Activated CD4-positive, alpha-beta T cell treated with anti-CD3 and anti-CD28 coated beads, Interleukin-2, amount 10 ng/mL, durations not matched to agents 7 days and 5 days (primary cell): ENCODE measurements at places on chromosomes 11 and 22.
A peak's percentile ranks its signal among the peaks of the same experiment; 100 is the strongest.

GRCh38 chr22:49789289-49790141 lies 38.2 kb downstream of the BRD1 start:
- DNase-seq, result peak; percentile 45

GRCh38 chr11:69443968-69444364 lies 37.5 kb upstream of the LINC01488 start:
- no peak for DNase-seq

DNA sequence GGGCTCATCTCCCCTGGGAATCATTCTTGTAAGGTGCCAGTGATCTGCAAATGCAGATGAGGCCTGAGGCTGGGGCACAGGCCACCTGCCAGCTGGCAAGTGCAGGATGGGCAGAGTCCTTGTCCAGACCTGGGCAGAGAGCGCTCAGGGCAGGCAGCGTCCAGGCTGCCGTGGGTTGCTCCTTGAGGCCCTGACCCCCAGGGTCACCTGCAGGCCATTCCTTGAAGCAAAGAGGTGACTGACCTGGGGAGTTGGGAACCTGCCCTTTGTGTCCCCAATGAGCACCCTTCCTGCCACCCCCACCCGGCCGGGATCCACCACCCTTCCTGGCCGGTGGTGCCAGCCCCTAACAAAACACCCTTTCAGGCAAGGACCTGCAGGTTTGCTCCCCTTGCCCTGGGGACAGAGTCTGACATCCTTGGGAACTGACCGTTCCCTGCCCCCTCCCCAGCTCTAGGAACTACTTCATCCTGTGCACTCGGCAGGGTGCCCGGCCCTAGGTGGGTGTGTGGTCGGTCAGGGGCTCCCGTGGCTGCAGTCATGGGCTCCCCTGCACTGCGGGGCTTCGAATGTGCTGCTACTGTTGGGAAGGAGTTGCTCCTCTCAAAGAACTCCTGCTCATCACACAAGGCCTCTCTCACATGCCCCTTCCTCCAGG lies 28.3 kb downstream of the DUSP8 start:
- DNase-seq, result no peak

DNA sequence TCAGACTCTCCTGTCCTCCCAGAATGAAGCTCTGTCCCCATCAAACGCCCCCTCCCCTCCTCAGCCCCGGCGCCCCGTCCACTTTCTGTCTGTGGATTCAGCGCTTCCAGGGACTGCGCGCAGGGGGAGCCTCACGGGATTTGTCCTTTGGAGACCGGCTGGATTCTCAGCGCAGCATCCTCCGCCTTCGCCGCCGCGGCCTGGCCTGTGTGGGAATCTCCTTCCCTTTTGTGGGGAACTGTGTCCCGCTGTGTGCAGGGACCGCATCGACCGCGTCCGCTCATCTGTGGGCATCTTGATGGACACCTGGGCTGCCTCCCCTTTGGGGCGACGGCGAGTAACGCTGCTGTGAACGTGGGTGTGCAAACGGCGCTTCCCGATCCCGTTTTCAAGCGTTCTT lies 1.1 kb upstream of the SCT start:
- no peak for DNase-seq

DNA sequence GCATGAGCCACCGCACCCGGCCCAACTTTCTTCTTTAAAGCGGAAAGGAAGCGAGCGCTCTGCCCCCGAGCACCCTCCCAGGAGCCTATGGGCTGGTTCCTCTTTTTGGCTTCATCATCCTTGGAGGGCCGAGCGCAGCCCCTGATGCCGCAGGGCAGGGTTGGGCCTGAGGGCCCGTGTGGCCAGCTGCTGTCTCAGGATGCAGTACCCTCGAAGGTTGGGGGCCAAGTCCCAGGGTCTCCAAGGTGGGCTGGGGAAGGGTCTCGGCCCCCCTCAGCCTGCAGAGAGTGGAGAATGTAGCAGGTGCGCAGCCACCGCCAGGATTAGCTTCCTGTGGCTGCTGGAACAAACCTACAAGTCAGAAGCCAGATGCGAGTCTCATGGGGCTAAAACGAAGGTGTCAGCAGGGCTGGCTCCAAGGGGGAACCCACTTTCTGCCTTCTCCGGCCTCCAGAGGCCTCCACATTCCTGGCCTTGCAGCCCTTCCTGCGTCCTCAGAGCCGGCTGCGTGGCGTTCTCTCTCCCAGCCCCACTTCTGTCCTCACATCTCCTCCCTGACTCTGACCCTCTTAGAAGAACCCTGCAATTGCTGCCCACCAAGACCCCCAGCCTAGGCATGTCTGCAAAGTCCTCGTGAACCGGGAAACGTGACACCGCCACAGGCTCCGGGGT lies 2.9 kb downstream of the PANX2 start:
- no peak for DNase-seq

- peak; percentile 65 for DNase-seq
Observed at GRCh38 chr22:26360169-26360885, 68.7 kb upstream of the ASPHD2 start.

GRCh38 chr11:65496304-65497140 lies 2.3 kb upstream of the MALAT1 start:
- DNase-seq, result peak; percentile 40

DNA sequence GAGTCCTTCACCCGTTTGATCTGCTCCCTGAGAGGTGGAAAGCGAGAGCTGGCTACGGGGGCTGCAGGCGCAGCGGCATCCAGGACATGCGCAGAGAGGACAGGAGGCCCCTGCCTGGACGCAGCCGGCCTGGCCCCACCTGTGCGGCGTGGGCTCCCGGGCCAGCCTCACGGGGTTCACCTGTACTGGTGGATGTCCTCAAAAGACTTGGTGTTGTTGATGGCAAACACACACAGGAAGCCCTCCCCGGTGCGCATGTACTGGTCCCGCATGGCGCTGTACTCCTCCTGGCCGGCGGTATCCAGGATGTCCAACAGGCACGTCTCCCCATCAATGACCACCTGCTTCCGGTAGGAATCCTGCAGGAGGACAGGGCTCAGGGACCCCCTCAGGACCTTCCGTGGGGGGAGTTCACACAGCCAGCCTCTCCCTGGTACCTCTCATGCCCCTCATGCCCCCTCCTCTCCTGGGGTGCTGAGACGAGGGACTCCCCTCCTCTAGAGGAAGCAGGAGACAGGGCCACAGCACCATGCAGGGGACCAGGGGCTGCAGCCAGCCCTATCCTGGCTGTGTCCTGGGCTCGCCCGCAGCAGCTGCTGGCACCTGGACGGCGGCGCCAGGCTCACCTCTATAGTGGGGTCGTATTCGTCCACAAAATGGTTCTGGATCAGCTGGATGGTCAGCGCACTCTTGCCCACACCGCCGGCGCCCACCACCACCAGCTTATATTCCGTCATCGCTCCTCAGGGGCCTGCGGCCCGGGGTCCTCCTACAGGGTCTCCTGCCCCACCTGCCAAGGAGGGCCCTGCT lies 1.6 kb downstream of the HRAS start:
- no peak for DNase-seq

DNA sequence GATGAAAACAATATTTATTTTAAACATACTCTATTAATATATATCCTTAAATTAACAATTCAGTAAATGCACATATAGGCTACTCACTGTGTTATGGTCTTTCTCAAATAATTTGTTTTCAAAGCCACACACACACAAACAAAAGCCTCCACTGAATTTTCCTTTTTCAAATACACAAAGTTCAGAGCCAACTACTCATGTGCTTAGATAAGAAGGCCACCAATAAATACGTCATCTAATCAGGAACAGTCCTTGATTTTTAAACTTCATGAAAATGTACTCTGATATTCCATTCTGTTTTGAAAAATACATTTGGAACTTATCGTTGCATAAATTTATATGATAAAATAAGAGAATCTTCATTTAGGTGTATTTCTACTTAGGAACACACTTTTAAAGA lies 26.0 kb downstream of the KBTBD3 start:
- no peak for DNase-seq

GRCh38 chr22:46851311-46851710 lies 88.9 kb downstream of the TBC1D22A start:
- no peak for DNase-seq

DNA sequence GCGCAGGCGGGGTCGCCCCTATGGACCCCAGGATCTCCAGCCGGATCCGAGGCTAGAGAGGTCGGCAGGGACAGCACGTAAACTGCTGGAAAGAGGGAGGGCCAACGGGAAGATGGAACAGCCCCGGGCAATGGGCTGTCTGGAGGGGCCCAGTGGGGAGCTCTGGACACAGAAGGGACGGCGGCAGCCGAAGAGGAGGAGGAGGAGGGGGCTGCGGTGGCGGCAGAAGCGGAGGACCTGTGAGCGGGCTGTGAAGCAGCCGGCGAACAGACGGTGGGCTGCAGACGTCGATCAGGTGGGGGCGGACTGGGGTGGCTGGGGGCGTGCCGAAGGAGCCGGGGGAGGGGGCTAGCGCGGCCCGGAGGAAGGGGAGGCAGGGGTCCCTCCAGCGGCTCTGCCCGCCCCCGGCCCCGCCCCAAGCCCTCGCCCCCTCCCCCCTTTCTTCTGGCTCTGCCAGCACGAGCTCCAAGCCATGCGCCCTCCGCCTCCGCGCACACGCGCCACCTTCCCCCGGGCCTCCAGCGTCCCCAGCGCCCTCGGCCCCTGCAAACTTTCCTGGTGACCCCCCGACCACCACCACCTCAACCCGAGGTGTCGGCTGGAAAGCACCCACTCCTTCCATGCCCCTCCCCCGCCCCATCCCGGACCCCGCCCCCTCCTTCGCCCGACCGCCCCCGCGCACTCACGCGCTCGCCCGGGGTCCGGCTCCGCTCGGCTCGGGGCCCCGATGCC lies 432 bp downstream of the TNKS1BP1 start:
- peak; percentile 16 for DNase-seq

- no peak for DNase-seq
Observed at GRCh38 chr11:95363164-95363563, 132.2 kb upstream of the SESN3 start.

- DNase-seq, result no peak
Observed at GRCh38 chr11:35135222-35135621, 3.7 kb upstream of the CD44 start.

DNA sequence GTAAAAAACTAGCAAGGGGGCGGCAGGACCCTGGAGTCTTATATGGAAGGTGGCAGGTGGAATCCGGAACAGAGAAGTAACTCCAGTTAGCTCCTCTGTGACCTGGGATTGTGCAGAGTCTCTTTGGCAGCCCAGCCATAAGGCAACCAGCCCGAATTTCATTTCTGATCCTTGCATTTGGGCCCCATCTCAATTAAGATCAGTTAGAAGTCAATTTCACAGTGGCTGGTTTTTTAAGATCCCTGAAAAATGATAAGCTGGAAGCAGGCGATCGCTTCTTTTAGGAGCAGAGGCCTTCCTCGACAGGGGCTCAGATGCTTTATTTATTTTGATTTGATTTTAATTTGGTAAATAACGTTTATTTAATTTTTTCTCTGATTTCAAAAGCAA lies 199.0 kb downstream of the TENM4 start:
- DNase-seq, result no peak

DNA sequence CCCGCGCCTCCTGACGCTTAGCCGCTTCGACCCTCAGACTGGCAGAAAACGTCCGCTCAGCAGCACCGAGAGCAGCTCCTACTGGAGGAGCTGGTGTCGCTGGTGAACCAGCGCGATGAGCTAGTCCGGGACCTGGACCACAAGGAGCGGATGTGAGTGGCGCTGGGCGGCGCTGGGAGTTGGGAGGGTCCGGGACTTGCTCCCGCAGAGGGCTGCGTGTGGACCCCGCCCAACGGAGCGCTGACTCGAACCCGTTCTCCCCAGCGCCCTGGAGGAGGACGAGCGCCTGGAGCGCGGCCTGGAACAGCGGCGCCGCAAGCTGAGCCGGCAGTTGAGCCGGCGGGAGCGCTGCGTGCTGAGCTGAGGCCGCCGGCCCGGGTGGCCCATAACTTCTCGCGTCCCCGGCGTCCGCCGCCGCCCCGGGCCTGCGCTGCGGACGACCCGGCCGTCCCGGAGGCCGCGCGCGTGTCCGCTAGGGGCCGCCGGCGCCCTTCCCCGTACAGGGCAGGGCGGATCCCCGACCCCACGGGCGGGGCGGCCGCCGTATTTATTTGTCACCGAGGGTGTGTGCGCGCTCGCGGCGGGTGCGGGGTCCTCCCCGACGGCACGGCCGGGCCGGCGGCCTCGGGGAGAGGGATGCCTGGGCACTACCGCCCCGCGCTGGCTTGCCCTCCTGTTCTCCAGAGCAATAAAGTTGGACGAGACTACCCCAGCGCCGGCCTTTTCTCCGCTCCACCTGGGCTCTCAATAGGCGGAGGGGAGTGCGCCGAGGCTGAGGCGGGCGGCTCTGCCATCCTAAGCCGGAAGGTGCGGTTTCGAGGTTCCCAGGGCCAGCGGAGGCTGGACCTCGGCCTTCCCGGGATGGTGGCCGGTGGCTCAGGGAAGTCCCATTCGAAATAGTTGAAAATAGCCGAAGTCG lies 3.4 kb downstream of the KCNK7 start:
- no peak for DNase-seq

DNA sequence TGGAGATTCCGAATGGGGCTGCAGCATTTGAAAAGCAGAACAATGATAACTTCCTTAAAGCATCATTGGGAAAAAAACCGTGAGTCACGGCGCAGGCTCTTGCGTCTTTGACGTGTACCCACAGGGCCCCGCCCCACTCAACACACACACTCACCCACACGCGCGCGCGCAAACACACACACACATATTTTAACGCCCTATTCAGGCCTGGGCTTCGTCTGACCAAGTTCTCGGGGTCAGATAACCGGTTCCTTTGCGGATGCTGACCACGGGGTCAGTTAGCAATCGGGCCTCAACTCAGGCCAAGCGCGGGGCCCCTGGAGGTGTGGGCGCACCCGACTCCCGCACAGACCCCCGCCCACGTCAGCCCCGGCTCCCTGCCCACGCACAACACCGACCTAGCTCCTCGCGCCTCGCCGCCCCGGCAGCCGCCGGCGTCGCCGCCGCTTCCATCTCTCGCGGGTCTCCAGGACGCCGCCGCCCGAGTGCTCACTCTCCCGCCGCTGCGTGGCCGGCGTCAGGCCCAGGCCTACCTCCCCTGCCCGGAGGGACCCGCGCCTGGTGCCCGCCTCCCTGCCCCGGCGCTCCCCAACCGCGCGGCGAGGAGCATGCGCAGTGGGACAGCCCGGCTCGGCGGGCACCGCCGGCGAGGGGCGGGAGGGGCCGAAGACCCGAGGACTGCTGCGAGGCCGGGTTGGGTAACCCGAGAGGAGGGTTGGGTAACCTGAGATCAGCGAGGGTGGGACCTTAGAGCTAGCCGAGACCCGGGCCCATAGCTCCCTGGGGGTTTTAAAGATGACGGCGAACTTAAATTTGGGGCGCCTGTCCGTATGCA lies at the start of gene SLC36A4:
TSS of gene SLC36A4 (minus strand) at position 612 of the 835 bp plus-strand sequence. CDS start at position 453, 159 bp downstream.
- DNase-seq, result peak; percentile 90
